ENCODE measurements at places on chromosomes 11 and 22.
A peak's percentile ranks its signal among the peaks of the same experiment; 100 is the strongest.

GRCh38 chr11:61654397-61654829 lies 25.8 kb upstream of the DAGLA start:
- DNase-seq = no peak

DNA sequence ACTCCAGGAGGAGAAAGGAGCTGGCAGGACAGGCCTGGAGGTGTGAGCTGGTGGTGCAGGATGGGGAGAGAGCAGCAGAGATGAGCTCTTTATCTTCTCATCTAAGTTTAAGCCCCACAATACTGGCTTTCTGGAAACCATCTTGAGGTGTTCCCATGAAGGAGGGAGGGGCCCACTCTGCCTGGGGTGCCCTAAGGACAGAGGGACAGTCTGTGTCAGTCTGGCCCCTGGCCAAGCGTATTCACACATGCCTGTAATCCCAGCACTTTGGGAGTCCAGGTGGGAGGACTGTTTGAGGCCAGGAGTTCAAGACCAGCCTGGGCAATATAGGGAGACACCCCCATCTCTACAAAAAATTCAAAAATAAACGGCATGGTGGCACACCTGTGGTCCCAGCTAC lies 8.9 kb downstream of the SERHL2 start:
- no peak for DNase-seq

DNA sequence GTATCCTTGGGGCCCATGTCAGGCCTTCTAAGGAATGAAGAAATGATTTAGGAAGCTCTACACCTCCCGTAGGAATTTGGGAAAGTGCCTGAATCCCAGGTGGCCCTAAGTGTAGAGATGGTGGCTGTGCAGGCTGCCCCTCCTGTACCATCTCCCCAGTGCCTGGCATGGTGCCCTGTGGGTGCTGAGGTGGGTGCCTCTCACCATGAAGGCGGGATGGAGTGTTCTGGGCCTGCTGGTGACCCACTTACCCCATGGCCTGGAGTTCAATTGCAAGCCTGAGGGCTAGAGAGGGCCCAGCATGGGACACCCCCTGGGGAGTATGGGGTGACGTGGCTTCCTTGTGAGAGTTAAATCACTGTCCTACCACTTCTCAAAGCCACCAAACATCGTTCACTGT lies 19.8 kb downstream of the SAMM50 start:
- DNase-seq = no peak

DNA sequence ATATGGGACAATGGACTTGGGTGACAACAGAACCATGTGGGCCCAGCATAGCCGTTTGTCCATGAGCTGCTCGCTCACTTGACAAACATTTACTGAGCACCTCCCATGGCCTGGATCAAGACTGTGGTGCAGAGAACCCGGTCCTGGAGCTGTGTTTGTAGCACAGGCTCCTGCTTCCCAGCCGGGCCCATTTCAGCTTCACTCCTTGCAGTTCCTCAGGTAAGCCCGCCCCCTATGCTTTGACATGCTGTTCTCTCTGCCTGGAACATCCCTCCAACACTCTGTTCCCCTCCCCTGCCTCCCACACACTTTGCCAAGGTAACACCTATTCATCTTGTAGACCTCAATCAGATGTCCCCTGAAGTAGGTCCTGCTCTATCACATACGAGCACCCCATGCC lies 19.3 kb upstream of the IGSF22 start:
- DNase-seq = no peak

GRCh38 chr11:65355013-65355775 lies 643 bp downstream of the TIGD3 start:
- DNase-seq = peak; percentile 88

GRCh38 chr11:105449100-105449734 lies 160.7 kb upstream of the GRIA4 start:
- DNase-seq = no peak

GRCh38 chr11:6526411-6527135 lies 29.5 kb downstream of the DNHD1 start:
- no peak for DNase-seq

DNA sequence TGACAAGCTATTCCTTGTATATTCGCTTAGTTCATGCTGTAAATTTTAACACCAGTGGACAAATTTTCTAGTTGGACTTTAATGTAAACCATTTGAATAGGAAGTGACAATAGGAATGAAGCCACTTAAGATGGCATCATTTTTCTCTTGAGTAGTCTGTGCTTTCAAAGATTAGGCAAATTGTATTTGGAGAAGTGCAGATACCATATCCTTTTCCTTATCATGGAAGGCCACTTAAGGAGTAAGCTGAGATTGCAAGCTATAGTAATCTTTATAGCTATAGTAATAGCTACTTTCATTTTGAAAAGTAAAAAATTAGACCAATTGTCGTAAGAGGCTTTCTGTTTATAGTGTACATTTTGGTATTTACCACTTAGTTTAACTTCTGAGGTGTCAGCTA lies 12.8 kb downstream of the CAPRIN1 start:
- DNase-seq = no peak

DNA sequence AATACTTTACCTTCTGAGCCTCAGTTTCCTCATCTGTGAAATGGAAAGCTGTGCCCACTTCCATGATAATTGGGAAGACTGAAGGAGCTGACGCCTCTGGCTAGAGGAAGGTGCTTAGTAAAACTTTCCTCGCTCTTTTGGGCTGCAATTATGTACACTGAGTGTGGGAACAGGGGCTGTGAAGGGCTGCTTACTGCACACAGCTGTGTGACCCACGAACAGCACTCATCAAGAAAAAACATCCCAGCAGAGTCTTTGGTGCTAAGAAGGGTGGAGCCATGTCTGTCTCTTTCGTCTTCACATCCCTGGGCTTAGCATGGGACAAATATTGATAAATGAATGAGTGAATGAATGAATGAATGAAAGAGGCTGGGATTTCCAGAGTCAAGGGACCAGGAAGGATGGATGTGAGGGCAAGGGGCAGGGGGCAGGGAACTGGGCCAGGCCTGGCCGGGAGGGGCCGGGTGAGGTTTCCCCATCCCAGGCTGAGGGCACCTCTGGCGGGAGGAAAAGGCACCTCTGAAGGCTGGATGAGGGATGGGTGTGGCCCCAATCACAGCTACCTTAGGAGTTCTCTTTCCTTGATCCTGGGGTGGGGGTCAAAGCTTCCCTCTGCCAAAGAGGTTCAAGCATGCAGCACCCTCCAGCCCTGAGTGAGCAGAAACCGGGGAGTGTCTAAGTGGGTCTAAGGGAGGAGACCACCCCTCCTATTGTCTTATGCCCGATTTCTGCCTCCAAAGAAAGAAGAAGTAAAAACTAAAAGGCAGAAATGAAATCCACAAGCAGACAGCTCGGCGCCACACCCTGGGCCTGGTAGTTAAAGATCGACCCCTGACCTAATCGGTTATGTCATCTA lies 9.2 kb upstream of the CD5 start:
- no peak for DNase-seq

DNA sequence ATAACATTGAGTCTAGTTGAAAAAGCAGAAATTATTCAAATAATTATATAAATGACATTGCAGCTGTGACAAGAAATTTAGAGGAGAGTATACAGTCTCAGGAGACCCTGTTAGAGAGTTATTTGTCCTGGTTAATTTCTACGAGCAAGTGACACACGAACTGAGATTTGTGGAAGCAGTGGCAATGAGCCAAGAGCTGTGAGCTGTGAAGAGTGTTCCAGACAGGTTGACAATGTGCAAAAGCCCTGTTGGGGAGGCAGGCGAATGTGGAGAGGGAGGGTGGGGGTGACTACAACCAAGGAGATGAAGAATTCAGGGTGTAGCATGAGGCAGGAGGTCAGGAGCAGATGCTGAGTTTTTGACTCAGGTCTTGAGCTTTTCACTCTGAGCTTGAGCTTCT lies 620.2 kb upstream of the TENM4 start:
- no peak for DNase-seq

GRCh38 chr11:85316967-85317366 lies 310.2 kb downstream of the DLG2 start:
- peak; percentile 51 for DNase-seq

DNA sequence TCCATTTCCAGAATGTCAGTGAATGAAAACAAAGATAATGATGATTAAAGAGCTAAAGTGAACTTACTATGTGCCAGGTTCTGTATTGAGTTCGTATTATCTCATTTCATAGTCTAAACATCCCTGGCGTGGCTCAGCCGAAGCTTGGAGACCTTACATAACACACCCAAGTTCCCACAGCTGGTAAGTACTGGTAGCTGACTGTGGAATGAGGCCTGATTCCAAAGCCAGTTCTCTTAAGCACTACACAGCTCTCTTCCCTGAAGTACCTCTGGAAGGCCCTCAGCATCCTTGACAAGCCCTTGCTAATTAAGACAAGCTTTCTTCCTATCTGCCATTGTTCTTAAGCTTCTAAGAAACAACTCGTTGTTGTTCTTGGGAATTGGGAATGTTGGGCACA lies 28.6 kb upstream of the NCAM1 start:
- DNase-seq = no peak

DNA sequence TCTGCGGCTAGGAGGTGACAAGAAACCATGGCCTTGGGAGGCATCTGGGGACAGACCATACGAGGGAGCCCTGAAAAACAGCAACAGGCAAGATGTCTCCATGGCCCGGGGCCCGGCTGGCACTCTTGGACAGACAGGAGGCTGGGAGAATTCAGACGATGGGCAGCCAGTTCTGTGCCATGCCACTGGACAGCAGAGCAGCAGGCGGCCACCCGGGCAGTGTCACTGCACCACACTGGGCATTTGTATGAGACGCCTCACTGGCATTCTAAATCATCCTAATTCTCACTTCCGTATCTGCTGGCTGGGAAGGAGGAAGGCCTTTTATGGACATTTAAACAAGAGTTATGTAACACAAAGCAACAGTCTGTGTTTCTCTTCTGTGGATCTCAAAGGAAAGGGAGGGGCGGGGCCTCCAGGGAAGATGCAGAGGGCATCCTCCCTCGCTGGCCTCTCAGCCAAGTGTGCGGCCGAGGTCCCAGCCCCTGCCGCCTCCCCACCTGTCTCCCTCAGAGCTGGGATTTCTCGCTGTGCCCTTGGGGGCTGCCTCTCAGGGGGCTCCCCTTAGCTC lies 350.3 kb downstream of the SHANK2 start:
- no peak for DNase-seq

GRCh38 chr22:23223569-23224317 lies 43.4 kb downstream of the BCR start:
- no peak for DNase-seq

- DNase-seq = no peak
Measured at GRCh38 chr11:37409124-37409523, 811.1 kb upstream of the RAG2 start.

DNA sequence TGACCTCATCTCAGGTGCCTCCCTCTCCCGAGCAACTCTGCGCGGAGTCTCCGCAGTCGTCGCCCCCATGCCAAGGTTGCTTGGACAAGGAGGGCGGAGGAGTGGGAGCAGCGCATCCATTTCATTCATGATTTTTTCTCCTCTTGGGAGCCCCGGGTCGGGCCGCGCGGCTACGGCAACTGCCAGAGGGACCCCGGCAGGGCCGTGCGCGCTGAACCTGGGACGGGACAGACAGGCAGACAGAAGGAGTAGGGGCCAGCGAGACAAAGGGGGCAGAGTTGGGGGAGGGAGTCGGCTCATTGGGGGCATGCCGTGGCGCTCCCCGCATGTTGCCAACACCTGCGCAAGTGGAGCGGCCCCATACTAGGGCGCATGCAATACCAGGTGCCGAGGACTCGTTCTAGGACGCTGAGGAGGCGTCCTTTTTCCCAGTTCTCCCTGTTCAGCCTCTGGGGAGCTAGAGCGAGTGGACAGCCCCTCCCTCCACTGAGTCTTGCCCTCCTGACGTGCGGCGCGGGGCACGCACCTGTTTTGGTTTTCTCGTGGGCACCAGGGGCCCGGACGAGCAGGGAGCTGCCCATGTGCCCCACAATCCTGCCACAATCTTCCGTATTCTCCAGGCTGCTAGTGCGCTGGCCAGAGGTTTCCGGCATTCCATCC lies 501 bp upstream of the PTPN5 start:
- no peak for DNase-seq

DNA sequence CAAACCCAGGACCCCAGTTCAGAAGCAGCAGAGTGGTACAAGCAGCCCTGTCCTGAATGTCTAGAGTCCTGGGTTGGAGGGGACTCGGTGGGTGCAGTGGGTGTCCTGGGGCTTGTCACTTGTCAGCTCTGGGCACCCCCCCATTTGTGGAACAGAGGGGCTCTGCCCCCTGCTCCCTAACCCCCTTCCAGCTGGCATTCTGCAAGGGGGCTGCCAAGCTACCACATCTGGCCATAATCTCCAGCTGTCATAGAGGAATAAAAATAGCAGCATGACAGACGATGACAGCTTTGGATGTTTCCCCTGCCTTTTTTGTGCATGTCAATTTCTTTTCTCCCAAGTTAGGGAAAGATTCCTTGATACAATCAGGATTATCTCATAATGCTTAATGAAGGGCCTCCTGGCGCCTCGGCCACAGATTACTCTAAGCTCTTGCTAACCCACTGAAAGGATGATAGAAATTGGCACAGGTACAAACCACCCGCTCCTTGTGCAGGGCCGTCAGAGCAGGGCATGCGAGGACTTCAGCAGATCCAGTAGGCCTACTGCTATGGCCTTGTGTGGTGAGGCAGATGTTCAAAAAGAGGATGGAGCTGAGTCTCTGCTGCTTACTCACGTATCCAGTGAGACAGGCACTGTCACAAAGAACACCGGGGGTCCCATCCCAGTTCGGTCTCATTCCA lies 83.0 kb downstream of the ISX start:
- no peak for DNase-seq

DNA sequence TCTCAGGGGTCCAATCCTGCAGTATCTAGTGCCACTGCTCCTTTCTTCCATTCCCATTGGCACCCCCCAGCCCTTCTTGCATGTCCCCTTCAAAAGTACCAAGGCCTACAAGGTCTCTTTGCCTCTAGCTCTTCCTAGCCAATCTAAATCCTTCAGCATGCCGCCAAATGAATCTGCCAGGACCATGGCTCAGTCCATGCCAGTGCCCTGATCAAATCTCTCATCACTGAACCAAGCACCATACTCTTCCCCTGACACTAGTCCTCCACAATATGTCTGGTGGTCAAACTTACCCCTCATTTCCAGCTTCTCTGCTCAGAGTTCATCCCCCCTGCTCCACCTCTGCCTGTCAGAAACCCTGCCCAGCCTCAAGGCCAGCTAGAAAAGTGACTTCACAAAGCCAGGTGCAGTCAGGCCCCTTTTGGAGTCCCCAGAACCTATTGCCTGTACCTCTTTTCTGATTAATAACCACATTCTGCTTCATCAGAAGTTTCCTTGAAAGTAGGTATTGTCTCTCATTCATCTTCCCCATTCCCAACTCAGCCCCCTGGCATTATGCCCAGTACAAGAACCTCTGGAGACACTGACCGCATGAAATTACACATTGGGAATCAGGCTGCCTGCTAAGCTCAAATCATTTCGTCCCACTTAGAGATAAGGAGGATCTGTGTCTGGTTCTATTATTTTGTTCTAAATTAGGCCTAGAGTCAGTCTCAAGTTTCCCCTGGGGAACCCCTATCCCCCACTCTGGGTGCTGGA lies 11.4 kb downstream of the FEN1 start:
- DNase-seq = no peak

DNA sequence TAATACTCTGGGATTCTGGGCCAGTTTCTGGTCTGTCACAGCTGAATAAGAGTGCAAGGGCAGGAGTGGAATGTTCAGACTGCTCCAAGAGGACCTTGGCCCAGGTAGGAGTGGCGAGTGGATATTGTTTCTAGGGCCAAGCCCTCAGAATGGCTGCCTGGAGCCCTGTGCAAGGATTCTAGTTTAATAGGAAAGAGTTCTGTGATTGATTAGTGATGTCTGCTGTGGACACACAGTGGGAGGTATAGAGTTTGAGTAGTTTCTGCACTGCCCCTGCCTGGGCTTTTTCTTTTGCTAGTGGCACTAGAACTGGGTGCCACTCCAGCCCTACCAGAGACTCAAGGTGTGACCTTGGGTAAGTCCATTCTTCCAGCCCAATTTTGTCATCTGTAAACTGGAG lies 9.7 kb upstream of the MPPED1 start:
- DNase-seq = no peak

- no peak for DNase-seq
Measured at GRCh38 chr11:123228496-123229163, 33.6 kb upstream of the CLMP start.

All from NCI-H1417 (cell line).